ENCODE measurements at places on chromosomes 1 and 21. TPM values are rescaled to one million over a fixed set of nuclear protein-coding genes. Genes with fewer than 3 reads are reported as not detected.

Gene AADACL4
- not detected for total RNA-seq

Gene NBPF4
- total RNA-seq = 0.07 TPM

Gene GPR3
- total RNA-seq = 1.7 TPM

Gene PTGFR
- total RNA-seq = not detected

Gene FCMR
- 5.9 TPM for total RNA-seq

Gene PLA2G2A
- not detected for total RNA-seq

Gene TAS1R3
- 0.15 TPM for total RNA-seq
